ENCODE measurements at places on chromosomes 4 and X. TPM values are rescaled to one million over a fixed set of nuclear protein-coding genes. Genes with fewer than 3 reads are reported as not detected.

The DCHS2 gene
- not detected for total RNA-seq

The LIAS gene
- 9.2 TPM for total RNA-seq

The EDA2R gene
- 8.5 TPM for total RNA-seq

DNA sequence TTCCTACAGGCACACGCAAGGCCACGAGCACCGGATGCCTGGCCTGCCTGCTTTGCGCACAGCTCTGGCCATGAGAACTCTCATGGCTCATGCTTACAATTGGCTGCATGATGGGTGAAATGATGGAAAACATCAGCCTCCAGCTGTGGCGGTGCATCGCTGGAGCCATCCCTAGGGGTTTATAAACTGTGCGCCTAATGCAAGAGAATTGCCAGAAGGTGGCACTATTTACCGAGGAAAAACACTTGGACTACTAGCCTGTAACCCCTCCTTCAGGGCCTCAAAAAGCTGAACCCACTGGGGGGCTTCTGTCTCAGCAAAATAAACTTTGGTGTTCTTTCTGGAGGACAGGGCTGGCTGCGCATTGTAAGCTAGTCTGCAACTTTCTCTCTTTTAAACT is 51.9 kb downstream of the PHKA2 start:
- no peaks in the 10 kb centered on the region for H3K4me1 ChIP-seq
- no peaks in the 10 kb centered on the region for H3K36me3 ChIP-seq
- no peak overlapping the region for H3K27ac ChIP-seq

DNA sequence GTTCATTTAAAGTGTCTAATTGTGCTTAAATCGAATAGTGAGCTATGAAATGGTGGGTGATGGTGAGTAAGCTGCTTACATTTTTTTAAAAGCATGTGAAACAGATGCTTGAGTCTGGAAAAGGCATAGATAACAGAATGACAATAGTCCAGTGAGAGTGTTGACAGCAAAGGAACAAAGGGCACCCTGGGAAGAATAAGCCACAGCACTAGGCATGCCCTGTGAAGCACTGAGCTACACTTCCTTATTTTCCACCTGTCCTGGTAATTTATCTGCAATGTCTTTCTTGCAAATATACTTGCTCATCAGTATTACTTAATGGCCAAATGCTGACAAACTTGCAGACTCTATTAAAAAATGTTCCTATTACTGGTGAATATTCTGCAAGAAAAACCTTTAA is 168.7 kb downstream of the PRDM5 start:
- no peak for DNase-seq
- no peaks in the 10 kb centered on the region for H3K4me1 ChIP-seq
- peaks cover 7% of the 10 kb centered on the region for H3K36me3 ChIP-seq
- no peak overlapping the region for H3K4me3 ChIP-seq

DNA sequence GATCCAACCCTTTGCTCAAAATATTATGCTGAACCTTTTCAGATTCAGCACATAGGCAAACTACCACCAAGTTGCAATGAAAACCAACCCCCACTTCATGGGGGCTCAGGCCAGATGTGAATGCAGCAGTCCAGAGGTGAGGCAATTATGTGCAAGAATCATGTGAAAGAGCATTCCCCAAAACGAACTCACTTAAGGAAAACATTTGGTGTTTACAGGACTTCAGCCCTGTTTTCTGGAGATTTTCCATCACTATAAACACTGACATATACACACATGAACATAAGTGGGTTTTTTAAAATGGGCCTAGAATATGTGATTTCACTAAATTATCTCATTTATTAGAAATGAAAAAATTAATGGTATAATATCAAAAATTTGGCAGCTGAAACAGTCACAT is 31.5 kb downstream of the BMP3 start:
- H3K4me3 ChIP-seq: no peak overlapping the region
- no peak for DNase-seq
- H3K36me3 ChIP-seq: no peaks in the 10 kb centered on the region
- H3K27ac ChIP-seq: no peak overlapping the region

DNA sequence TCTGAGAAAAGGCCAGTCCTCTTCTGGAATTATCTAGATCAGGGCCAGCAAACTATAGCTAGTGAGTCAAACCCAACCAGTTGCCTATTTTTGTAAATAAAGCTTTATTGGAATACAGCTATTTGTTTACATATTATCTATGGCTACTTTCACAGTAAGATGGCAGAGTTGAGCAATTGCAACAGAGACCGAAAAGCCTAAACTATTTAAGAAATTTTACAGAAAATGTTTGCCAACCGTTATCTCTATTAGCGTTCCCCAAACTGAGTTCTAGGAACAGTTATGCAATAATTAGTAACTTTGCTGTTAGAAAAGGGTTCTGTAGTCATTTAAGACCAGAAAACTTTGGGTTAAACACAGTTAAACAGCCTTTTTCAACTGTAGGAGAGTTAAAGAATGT is 10.5 kb downstream of the TEX13B start:
- H3K36me3 ChIP-seq: no peaks in the 10 kb centered on the region
- no peak for DNase-seq
- H3K4me1 ChIP-seq: no peaks in the 10 kb centered on the region
- no peak overlapping the region for H3K27ac ChIP-seq

DNA sequence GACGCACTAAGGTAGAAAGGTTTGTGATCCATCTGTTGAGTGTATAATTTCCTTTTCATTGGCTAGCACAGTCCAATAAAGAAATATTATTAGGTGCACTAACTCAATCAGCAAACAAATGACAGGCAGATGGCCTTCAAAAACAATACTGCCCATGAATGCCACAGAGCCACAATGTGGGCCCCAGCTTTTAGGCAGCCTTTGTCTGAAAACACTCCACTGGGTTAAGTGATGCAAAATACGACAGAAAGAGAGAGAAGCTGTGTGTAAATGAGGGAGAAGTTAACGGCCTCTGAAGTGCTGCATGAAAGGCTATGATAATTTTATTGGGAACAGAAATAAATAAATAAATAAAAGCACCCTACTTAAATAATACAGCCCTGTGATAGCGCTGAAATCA is 274.6 kb downstream of the NKX6-1 start:
- no peaks in the 10 kb centered on the region for H3K27me3 ChIP-seq
- no peak overlapping the region for H3K27ac ChIP-seq
- no peak overlapping the region for H3K4me3 ChIP-seq
- H3K36me3 ChIP-seq: no peaks in the 10 kb centered on the region

DNA sequence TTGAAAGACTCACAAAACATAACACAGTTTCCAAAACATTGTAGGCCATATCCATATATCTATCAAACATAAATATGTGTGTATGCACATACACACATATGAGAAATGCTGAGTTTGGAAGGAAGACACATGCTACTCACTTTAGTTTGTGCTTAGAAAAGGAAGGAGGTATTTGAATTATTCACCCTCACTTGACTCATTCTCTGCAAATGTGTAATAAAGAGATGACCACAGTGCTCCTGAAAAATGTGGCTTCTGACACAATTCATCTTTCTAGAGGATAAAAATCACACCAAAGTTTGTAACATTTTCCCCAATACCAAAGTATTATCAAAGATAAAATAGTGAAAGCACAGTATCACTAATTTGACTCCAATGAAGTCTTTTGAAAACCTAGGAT is 950.1 kb downstream of the FAT4 start:
- H3K4me3 ChIP-seq: no peak overlapping the region
- no peak overlapping the region for H3K27ac ChIP-seq
- H3K36me3 ChIP-seq: no peaks in the 10 kb centered on the region
- no peak for DNase-seq

DNA sequence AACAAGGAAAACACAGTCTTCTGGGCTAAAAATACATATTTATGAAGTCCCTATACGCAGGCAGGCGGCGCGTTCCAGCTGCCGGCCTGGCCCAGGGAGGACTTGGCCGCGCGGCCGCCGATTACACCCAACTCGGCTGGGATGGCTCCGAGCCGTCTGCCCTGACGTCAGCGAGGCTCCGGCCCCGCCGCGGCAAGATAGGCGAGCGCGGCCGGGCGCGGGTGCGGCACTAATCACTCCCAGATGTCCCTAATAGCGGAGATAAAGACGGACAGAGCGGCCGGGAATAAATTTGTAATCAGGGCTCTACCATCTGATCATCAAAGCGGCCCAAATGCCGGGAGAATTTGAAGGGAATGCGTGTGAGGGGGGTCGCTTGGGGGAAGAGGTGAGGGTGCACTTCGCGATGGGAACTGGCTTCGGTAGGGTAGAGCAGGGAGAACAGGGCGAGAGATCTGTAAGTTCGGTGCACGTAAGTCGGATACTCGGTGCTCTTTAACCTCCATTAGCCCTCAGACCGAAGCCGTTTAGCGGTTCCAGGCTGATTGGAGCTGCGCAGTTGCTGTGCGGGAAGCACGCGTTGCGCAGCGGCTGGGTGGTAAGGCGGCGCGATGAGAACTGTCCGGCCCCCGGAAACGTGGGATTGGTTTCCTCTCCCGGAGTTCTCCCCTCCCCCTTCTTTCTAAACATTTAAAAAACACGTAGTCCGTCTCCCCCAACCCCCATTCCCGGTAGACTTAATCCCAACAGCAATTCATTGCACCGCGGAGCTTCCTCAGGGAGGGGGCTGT is 7.7 kb downstream of the HAND2 start:
- H3K27me3 ChIP-seq: no peaks in the 10 kb centered on the region
- no peaks in the 10 kb centered on the region for H3K36me3 ChIP-seq
- no peak for DNase-seq

DNA sequence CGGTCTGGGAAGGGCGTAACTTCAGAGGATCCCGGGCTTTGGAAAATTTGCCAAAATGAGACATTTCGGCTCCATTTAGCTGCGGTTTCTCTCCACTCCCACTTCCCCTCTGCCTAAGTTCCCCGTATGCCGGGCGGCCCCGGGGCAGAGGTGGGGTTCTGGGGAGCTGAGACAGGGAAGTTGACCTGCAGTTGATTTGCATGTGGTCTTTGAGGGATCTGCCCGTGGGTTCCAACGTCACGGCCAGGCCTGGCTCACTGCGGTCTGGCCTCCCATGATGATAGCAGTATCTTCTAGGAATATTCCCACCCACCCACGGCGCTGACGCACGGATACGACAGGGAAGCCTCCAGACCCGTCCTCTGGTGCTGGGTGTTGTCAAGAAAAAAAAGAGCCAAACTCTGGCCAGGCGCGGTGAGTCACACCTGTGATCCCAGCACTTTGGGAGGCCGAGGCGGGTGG is 27.3 kb upstream of the CRLF2 start:
- no peaks in the 10 kb centered on the region for H3K4me1 ChIP-seq
- no peak overlapping the region for H3K27ac ChIP-seq
- peak; percentile 43 for DNase-seq
- H3K27me3 ChIP-seq: no peaks in the 10 kb centered on the region

GRCh38 chrX:30665471-30665870 is 12.2 kb downstream of the GK start:
- H3K4me3 ChIP-seq: no peak overlapping the region
- H3K4me1 ChIP-seq: no peaks in the 10 kb centered on the region
- H3K27ac ChIP-seq: no peak overlapping the region
- H3K36me3 ChIP-seq: no peaks in the 10 kb centered on the region
- no peak for DNase-seq

Measured in thoracic aorta (tissue), 2 donors.